ENCODE measurements at places on chromosomes 11 and 22.

- DNase-seq = no peak
These were observed 38.1 kb upstream of the SWAP70 start for GRCh38 chr11:9625728-9626127.

GRCh38 chr22:19942157-19943081 is 801 bp upstream of the TXNRD2 start:
- DNase-seq = no peak

GRCh38 chr11:291281-292210 is 2.6 kb downstream of the PGGHG start:
- DNase-seq = no peak

- DNase-seq = no peak
These were observed 37.5 kb downstream of the SMCO4 start for GRCh38 chr11:93505703-93506102.

GRCh38 chr11:134596404-134596803 is 184.4 kb upstream of the B3GAT1 start:
- no peak for DNase-seq

Measured in stimulated activated CD8-positive, alpha-beta memory T cell treated with anti-CD3 and anti-CD28 coated beads, Interleukin-7, amount 100 ng/mL, for 1 hour (primary cell).